M059J (cell line): ENCODE measurements at places on chromosomes 13 and 19.
A peak's percentile ranks its signal among the peaks of the same experiment; 100 is the strongest.

DNA sequence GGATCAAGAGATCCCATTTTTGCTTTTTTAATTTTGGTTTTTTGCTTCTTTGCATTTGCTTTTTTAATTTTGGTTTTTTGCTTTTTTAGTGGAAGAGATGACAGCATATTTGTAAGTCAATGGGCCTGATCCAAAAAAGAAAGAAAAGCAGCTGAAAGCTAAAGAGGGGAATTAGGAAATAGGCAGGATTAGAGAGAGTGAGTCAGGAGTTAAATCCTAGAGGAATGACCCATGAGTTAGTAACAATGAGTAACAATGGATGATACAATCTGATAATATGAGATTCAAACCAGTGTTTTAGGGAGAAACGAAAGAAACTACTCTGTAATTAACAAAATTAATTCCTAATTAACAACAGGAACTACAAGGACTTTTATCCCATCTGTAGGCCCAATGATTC is 111.2 kb upstream of the SGCG start:
- DNase-seq: peak; percentile 50

DNA sequence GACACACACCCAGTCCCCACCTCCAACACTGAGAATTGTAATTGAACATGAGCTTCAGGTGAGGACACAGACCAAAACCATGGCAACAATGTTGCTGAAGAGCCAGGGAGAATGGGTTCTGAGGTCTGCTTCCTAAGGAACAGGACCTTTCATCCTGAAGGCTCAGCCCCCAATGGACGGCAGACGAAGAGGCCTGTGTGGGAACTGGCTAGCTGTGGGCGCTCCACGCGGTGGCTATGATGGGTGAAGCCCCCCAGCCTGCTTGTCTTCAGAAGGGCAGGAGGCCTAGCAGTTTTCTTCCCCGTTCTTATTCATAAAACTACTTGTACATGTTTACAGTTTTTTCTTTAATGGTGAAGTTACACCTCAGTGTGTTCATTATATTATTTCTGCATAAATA is 136.1 kb upstream of the SPACA7 start:
- no peak for DNase-seq

- DNase-seq: no peak
These were observed 4.6 kb downstream of the DAPK3 start for GRCh38 chr19:3966051-3967017.

- peak; percentile 1 for DNase-seq
These were observed 466.3 kb downstream of the PCDH17 start for GRCh38 chr13:58097831-58098230.

GRCh38 chr13:43153436-43154090 is 130.2 kb downstream of the DNAJC15 start:
- DNase-seq: peak; percentile 95

- no peak for DNase-seq
These were observed 30.2 kb downstream of the ZFR2 start for GRCh38 chr19:3838661-3839060.

DNA sequence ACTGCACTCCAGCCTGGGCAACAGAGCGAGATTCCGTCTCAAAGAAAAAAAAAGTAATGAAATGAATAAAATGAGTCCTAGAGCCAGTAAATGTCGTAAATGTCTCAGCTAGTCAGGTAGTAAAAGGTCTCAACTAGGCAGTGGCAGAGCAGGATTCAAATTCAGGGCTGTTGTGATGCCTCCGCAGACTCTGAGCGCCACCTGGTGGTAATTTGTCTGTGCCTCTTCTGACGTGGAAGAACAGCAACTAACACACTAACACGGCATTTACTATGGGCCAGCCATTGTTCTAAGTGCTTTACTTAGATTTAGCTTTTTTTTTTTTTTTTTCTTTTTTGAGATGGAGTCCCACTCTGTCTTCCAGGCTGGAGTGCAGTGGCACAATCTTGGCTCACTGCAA is 30.2 kb downstream of the CYP2F1 start:
- peak; percentile 68 for DNase-seq

DNA sequence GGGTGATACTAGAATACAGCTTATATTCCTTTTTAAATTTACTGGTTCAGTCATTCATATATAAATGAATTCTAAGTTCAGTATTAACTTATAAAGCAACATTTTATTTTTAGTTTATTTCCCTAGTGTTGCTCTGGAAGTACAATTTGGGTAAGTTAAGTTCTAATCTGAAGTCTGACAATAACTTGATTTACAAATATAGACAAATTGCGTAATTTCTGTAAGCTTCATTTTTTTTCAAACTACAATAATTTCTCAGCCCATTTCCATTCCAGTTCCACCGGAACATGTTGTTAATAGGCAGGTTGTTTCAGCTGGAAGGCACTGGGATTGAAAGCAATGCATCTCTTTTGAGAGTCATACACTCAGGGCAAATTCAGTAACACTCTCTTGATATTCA is 2000.7 kb downstream of the OLFM4 start:
- no peak for DNase-seq

GRCh38 chr13:23579896-23580683 is 9.9 kb downstream of the TNFRSF19 start:
- peak; percentile 29 for DNase-seq

DNA sequence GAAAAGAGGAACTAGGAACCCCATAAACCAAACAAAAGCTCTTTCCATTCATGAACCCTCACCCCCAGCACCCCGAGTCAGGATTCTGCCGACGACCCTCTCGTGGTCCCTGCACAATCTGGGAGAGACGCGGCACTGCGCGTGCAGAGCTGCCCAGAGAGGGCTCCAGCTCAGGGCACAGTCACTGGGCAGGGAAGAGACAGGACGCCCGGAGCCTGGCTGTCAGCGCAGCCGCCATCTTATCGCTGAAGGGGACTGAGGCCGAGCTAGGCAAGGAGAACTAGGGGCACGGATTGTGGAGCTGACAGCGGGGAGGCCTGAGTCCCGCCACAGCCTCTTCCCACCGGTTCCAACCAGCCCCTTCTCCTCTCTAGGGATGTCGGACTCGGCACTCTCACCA is 349 bp downstream of the ZNF98 start:
- no peak for DNase-seq

DNA sequence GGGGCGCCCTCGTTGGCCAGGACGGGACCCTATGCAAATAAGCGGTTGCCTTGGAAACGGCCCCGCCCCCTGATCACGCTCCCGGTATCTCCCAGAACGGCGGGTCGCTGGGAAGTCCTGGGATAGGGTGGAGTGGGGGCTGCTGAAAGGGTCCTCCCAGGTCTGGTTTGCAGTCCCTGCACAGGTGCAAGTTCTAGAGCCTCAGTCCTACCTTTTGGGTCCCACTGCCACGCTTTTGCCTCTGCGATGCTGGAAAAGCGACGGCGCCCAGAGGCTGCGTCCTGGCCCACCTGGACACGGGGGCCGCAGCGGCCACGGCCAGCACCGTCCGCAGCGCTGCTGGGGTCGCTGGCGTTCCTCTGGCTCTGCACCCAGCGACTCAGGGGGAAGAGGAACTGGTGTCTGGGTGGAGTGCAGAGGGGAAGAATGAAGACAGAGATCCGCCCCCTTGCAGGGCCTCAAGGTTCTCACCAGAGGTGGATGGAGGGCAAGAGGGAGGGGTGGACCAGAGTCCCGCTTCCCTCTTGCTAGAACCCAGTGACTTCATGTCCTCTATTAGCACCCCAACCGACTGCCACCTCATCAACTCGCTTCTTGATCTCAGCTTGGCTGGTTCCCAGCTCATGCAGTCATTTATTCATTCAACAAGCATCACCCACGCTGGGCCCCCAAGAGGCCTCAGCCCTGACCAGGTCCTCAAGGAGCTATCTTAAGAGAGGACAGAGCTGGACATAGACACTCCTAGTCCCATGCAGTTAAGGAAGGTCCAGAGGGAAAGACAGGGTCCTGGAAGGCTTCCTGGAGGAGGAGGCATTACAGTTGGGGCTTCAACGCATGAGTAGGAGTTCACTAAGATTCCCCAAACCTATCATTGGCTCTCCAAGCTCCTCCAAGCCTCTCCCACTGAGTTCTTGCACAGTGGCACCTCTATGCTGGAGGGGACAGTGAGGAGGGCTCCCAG is at the start of gene LRRC25:
LRRC25 (minus strand) TSS at position 381 of the 961 bp plus-strand sequence. CDS start 659 bp downstream, outside the sequence.
- DNase-seq: no peak

DNA sequence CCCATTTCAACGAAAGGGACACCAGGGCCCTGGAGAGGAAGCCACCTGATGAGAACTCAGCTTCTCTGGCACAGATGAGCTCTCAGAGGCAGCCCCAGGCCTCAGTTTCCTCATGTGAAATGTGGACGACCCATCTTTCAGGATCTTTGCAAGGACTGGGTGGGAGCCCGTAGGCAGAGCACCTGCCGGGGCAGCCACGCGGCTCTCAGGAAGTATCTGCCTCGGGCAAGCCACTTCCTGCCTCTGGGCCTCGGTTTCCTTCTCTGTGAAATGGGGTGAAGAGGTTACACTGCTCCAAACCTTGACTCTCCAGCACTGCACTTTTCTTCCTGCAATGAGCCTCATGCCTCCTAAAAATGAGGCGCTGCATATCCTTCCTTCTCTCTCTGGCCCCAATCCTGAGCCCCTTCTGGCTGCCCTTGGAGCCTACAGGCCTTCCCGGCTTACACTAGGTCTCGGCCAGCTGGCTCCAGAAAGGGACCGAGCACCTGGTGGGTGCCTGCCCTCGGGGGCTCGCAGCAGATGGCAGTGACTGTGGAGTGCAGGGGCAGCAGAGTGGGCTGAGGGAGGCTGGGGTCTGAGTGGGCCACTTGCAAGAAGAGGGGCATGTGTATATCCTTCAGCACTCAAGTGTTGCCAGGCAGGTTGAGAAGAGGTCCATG is 3.5 kb downstream of the SSBP4 start:
- no peak for DNase-seq

- DNase-seq: no peak
These were observed 128.2 kb downstream of the TBC1D4 start for GRCh38 chr13:75353781-75354193.

- DNase-seq: peak; percentile 42
These were observed 9.8 kb upstream of the DACT3 start for GRCh38 chr19:46670813-46671212.

DNA sequence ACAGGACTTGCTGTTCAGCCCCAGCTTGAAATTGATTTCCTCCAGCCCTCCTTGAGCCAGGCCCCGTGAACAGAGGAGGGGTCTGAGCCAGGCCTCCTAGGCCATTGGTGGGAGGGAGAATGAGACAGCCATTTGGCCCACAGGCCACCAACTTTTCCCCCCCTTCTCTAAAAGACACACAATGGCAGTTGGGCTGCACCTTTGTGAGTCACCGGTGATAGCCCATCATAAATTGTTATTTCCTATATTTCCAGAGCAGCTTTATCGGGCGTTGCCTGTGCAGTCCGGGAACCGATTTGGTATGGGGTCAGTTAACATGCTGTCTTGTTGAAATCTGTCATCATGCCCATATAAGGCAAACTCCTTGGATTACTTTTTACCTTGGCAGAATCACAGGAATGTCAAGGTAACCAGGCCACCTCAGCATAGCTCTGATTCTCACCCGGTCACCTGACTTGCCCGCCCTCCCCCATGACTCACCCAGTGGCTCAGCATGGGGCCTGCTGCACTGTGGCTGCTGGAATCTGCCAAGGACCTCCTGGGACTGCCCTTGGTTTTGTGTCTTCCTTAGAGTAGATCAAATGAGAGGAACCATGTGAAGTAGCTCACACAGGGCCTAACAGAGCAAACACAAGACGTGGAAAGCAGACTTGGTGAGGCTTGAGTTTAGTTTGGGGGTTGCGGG is 36.1 kb downstream of the ACTN4 start:
- DNase-seq: peak; percentile 100

DNA sequence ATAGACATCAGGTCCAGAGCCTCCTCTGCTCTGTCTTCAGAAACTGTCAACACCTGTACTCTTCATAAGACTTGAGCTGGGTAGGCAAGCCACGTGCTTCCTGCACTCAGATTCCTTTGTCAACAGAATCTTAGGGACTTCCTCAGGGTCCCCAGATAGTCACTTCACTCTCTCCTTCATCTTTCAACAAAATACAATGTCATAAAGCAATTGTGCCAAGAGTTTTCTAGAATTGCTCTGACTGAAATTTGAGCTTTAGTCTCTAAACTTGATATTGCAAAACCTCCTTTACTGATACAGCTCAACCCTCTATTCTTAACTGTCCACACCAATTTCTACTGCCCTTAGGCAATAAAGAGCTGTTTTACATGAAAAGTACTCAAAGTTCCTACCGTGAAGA is 179.9 kb downstream of the IRS2 start:
- DNase-seq: no peak

DNA sequence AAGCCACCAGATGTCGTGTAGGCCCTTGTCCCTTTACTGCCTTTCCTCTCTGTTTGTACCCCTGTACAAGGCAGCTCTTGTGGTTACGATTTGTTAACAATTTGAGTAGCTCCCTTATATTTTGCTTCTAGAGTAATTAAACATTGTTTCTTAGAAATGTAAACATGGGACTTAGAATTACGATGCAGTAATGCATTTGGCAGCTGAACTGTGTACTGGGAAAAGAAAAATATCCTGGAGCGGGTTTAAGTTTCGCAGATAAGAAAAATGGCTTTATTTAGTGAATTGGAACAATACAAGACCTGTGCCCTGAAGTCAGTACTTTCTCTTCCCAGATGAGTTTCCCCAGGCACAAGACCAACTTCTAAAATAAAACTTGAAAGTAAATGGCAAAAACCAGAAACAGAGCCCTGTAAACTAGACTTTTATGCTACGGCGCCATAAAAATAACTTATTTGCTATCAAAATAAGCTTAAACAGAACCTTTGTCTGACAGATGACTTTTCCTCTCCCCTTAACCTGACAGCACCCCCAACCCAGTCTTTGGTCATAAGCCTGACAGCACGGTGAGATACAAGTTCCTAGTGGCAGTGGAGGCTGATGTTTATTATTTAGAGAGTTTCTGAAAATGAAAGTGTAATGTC is 63.0 kb downstream of the LRCH1 start:
- peak; percentile 37 for DNase-seq

DNA sequence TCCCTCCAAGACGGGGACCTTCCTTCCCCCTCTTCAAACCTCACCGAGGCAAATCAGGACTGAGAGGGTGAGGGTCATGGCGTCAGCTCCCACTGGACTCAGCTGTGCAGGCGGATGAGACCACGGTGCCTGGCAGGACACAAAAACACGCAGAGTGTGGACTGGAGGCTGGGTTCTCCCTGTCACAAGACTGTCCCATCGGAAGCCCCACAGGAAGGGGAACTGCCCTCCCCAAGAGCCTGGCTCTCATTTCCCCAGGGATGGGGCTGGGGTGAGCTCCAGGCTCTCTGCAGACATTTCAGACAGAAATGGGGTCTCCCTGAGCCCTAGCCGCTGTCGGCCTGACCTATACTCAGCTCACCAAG is at the start of gene LILRB5:
LILRB5 (minus strand) TSS at position 158 of the 365 bp plus-strand sequence; CDS start at position 78, 80 bp downstream.
- no peak for DNase-seq

DNA sequence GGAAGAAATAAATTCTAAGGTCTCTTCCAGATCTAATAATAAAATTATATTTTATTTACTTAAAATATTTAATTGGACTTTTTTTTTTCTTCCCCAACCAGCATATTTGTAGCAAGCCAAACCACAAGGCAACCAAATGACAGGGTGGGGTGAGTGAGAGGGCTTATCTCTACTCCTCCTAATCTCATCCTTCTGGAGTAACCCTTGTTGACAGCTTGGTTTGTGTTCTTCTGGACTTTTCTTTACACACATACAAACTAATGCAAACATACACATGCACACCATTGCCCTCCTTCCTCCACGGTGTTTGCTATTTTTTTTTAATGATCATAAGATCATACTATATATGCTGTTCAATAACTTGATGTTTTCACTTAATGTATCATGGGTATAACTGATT is 383.1 kb downstream of the DLEU7 start:
- no peak for DNase-seq

- no peak for DNase-seq
These were observed 21.8 kb downstream of the CCDC8 start for GRCh38 chr19:46391296-46392251.
